ENCODE measurements at places on chromosomes 5 and 9. TPM values are rescaled to one million over a fixed set of nuclear protein-coding genes. Genes with fewer than 3 reads are reported as not detected.
A peak's percentile ranks its signal among the peaks of the same experiment; 100 is the strongest.

The SHISAL2B gene
- total RNA-seq, result not detected

The SVEP1 gene
- total RNA-seq, result 2.9 TPM

The ANKRD55 gene
- total RNA-seq, result not detected

The KLHL3 gene
- total RNA-seq, result 13.6 TPM

The F2RL1 gene
- total RNA-seq, result 34.6 TPM

DNA sequence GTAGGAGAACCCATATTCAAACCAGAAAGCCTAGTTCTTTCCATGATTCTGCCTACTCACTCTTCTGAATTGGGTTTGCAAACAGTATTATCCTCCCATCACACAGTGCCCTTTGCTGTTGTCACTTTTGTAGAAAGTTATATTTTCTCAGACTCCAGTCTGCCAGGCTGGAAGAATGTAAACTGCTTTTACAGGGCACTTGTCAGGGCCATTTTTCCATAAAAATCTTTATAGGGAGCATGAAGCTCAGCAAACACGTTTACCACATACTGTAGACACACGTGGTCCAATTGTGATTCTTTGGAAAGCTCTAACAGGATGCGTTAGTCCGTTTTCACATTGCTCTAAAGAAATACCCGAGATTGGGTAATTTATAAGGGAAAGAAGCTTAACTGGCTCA, 204.0 kb downstream of the KCNN2 start:
- DNase-seq, result no peak
- H3K4me3 ChIP-seq, result no peak overlapping the region
- no peaks in the 10 kb centered on the region for H3K4me1 ChIP-seq

DNA sequence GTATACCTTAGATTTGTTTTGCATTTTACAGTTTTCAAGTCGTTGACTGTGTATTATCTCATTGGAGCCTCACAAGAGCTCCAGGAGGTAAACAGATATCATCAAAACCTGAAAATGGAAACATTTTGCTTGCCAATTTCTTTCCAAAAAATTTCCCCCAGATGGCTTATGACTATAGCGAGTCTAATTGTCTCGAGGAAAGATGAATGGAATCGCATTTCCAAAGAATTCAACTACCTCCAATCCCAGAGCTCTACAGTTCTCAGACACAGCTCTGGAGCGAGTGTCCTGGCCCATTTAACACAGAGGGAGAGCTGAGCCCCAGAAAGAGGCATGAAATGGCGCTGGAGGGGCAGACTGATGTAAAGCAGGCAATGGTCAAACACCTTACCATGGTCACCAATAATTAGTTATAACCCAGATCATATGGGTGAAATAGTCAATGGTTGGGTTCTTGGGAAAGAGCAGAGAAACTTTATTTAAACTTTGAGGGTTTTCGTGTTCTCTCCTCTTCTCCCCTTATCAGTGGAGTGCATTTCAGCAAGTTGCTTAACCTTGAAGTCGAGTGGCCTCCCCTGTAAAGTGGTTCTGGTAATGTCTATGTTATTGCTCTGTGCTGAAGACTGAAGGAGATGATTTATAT, 168.2 kb downstream of the ZDHHC21 start:
- H3K4me1 ChIP-seq, result no peaks in the 10 kb centered on the region
- no peaks in the 10 kb centered on the region for H3K36me3 ChIP-seq
- H3K27ac ChIP-seq, result no peak overlapping the region
- no peak overlapping the region for H3K4me3 ChIP-seq
- no peaks in the 10 kb centered on the region for H3K27me3 ChIP-seq

DNA sequence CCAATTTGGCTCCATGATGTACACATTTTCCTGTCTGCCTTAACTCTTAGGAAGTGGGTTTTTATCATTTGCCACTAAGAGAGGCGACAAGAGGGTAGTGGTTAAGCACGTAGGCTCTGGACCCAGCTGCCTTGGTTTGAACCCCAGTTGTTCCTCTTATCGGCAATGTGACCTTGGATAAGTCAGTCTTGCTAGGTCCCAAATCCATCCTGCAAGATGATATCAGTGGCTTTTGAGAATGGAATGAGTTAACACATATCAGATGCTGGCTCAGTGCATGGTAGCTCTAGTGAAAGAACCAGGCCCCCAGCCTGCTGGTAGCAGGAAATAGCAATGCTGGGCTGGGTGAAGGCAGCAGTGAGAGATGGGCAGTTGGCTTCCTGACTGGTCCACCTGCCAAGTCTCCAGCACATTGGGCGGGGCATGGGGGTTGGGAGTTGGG, 72.5 kb downstream of the STK10 start:
- no peak overlapping the region for H3K4me3 ChIP-seq
- H3K27ac ChIP-seq, result no peak overlapping the region
- H3K4me1 ChIP-seq, result no peaks in the 10 kb centered on the region

- H3K36me3 ChIP-seq, result no peaks in the 10 kb centered on the region
- H3K27ac ChIP-seq, result no peak overlapping the region
- no peak overlapping the region for H3K4me3 ChIP-seq
- no peaks in the 10 kb centered on the region for H3K27me3 ChIP-seq
Observed at GRCh38 chr5:175773534-175774070, 97.8 kb upstream of the CPLX2 start.

DNA sequence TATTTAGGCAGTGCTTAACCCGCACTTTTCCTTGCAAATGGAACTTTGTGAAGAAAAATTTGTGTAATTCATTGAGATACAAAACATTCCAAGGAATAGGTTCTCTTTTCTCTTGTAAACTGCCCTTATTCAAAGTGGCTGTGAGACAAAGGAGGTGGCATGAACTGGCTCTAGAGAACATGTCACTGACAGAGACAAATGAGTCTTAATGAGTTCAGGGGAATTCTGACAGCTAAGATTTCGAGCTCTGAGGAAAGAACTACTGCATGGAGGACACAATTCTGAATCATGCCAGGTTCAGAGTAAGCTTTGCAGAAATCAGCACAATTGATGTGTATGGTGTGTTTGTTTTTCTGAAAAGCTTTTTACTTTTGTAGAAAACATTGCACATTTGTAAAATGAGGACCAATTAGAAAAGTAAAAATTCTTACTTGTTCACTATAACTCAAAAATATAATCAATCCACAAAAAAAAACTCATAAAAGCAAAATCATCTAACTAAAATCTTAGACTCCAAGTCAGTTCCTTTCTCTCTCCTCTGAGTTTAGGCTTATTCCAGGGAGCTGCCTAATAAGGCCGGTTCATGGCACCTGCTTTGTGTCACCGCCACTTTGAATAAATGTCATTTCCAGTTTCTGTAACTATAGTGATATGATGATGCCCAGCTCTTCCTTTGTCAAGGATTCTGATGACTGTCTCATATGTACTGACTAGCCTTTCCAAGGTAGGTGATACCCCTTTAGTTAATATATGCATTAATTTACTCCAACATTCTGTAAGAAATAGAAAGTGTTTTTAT, 163.2 kb downstream of the HCN1 start:
- H3K36me3 ChIP-seq, result no peaks in the 10 kb centered on the region
- no peaks in the 10 kb centered on the region for H3K4me1 ChIP-seq
- DNase-seq, result no peak
- no peaks in the 10 kb centered on the region for H3K27me3 ChIP-seq
- no peak overlapping the region for H3K27ac ChIP-seq
- H3K4me3 ChIP-seq, result no peak overlapping the region

DNA sequence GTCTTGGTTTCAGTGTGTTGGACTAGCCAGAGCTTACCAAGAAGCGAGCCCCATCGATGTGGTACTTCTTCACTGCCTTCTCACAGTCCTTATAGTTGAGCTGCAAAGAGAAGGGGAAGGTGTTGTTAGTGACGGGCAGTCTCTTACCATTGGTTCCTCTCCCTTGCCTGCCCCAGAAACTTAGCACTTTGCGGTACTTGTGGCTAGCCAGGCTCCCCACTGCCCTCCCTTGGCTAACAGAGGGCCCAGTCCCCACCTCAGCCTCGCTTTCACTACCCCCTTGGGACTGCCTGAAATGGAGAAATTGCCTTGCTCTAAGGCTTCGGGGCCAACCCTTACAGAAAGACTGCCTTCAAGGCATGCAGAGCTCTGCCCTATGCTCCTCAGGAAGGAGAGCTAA, 4.3 kb downstream of the LCP2 start:
- DNase-seq, result no peak
- no peak overlapping the region for H3K27ac ChIP-seq
- H3K4me3 ChIP-seq, result no peak overlapping the region
- no peaks in the 10 kb centered on the region for H3K4me1 ChIP-seq
- peaks cover 54% of the 10 kb centered on the region for H3K27me3 ChIP-seq

- no peak for DNase-seq
- H3K36me3 ChIP-seq, result no peaks in the 10 kb centered on the region
- H3K4me3 ChIP-seq, result no peak overlapping the region
- no peaks in the 10 kb centered on the region for H3K4me1 ChIP-seq
- H3K27ac ChIP-seq, result no peak overlapping the region
- H3K27me3 ChIP-seq, result no peaks in the 10 kb centered on the region
Observed at GRCh38 chr5:60366489-60366888, 333.5 kb downstream of the DEPDC1B start.

- no peak overlapping the region for H3K4me3 ChIP-seq
- H3K27ac ChIP-seq, result no peak overlapping the region
- H3K36me3 ChIP-seq, result no peaks in the 10 kb centered on the region
- no peaks in the 10 kb centered on the region for H3K4me1 ChIP-seq
Observed at GRCh38 chr9:122134822-122135528, 24.6 kb downstream of the NDUFA8 start.

DNA sequence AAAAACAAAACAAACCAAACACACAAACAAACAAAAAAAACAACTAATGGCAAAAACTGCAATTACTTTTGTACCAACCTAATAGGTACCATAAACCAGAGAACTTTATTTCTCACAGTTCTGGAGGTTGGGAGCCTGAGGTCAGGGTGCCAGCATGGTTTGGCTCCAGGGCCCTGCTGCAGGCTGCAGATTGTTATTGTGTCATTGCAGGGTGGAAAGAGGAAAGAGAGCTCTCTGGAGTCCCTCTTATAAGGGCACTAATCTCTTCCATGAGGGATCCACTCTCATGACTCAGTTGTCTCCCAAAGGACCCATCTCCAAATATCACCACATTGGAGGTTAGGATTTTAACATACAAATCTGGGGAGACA, 64.9 kb upstream of the CPEB4 start:
- peak overlapping the region; percentile 77 for H3K27ac ChIP-seq
- H3K36me3 ChIP-seq, result no peaks in the 10 kb centered on the region
- DNase-seq, result no peak
- H3K4me1 ChIP-seq, result peaks cover 59% of the 10 kb centered on the region
- H3K4me3 ChIP-seq, result no peak overlapping the region
- no peaks in the 10 kb centered on the region for H3K27me3 ChIP-seq

- H3K4me1 ChIP-seq, result no peaks in the 10 kb centered on the region
- H3K4me3 ChIP-seq, result no peak overlapping the region
- DNase-seq, result no peak
- H3K27ac ChIP-seq, result no peak overlapping the region
- H3K36me3 ChIP-seq, result no peaks in the 10 kb centered on the region
Observed at GRCh38 chr9:16046713-16047112, 493.9 kb downstream of the CCDC171 start.

DNA sequence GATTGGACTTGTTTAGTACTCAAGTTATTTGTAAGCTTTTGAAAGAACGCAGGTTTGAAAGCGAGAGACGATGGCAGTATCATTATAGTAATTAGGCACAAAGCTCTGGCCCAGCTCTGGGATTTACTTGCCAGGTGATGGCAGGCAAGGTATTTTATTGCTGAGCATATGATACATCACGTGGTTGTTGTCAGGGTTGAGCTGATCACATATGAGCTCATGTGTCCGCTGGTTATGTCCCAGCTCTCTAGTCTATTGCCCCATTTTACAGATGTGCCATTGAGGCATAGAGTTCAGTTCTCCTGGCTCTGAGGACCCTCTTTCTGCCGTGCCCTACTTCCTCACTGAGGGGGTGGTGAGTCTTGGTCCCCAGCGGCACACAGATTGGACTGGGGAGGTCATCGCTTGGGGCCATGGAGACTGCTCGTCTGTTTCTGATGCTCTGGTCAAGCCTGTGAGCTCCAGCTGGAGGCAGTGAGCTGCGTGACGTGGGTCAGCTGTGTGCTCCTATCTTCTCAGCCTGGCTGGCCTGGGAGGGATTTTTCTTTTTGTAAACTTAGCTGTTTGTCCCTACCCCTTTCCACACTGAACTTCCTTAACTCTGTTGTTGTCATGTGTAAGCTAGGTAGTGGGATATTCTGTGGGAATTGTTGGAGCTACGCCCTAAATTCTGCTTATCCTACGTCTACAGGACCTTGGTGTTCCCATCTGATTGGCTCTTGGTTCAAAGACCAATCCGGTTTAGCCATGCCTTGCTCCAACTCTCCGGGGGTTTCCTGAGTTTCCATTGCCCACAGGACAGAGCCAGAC, 2.2 kb downstream of the NXNL2 start:
- no peaks in the 10 kb centered on the region for H3K36me3 ChIP-seq
- no peak overlapping the region for H3K4me3 ChIP-seq
- no peaks in the 10 kb centered on the region for H3K27me3 ChIP-seq
- no peak for DNase-seq

DNA sequence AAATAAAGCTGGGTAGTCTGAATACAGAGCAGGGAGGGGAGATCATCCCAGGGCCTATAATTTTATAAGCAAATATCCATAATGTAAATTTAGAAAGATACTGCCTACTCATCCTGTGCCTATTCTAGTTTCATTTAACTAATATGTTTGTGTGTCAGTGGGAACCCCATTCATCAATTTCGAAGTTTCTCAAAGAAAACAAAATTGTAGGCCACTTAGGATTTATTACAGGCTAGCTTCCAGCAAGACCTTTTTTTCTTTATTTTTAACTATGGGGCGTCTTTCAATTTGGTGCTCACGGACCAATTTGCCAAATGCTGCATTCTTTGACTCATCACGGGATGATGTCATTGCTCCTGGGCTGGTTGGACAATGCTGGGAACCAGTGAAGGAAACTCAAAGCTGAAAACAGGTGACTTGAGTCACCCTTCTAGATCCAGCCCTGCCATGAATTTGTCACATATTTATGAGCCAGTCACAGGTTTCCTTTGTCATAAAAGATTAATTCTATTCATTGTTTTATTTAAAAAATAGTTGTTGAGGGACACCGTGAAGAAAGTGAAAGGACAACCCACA, 13.4 kb downstream of the PCSK5 start:
- H3K4me3 ChIP-seq, result peak overlapping the region; percentile 38
- peak overlapping the region; percentile 92 for H3K27ac ChIP-seq
- H3K4me1 ChIP-seq, result peaks cover 28% of the 10 kb centered on the region
- DNase-seq, result peak; percentile 96

DNA sequence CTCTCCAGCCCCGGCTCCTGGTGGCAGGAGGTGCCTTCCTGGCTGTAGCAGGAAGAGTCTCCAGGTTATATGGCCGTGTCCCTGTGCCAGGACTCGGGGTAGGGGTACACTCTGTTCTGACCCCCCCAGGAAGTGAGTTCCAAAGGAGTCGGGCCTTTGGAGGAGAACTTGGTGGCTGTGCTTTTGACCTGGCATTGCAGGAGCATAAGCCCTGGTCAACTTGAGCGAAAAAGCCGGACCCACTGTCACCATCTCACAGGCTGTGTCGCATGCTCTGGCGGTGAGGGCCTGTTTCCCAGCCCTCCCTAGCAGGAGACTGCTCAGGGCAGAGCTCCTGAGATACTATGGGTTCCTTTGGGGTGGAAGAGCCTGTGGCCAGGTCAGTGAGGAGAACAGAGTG, 36.0 kb downstream of the GADD45G start:
- no peak for DNase-seq
- H3K4me1 ChIP-seq, result no peaks in the 10 kb centered on the region
- H3K4me3 ChIP-seq, result no peak overlapping the region
- peaks cover 97% of the 10 kb centered on the region for H3K27me3 ChIP-seq
